Stimulated activated naive CD8-positive, alpha-beta T cell treated with anti-CD3 and anti-CD28 coated beads, Interleukin-15, Interleukin-2, amounts not matched to agents 100 U/mL and 50 U/mL, for 24 hours (primary cell): ENCODE measurements at places on chromosomes 11 and 22.
A peak's percentile ranks its signal among the peaks of the same experiment; 100 is the strongest.

- DNase-seq: peak; percentile 22
These were observed 168.6 kb upstream of the GRK3 start for GRCh38 chr22:25395915-25396314.

GRCh38 chr22:24727218-24727851 lies 47.2 kb downstream of the PIWIL3 start:
- DNase-seq: no peak

GRCh38 chr11:114821621-114822412 lies 143.5 kb downstream of the NXPE2 start:
- DNase-seq: no peak

- DNase-seq: no peak
These were observed 48.4 kb downstream of the CDKN1C start for GRCh38 chr11:2837096-2837601.

- DNase-seq: no peak
These were observed 1120.5 kb upstream of the RAG2 start for GRCh38 chr11:37718431-37718999.

DNA sequence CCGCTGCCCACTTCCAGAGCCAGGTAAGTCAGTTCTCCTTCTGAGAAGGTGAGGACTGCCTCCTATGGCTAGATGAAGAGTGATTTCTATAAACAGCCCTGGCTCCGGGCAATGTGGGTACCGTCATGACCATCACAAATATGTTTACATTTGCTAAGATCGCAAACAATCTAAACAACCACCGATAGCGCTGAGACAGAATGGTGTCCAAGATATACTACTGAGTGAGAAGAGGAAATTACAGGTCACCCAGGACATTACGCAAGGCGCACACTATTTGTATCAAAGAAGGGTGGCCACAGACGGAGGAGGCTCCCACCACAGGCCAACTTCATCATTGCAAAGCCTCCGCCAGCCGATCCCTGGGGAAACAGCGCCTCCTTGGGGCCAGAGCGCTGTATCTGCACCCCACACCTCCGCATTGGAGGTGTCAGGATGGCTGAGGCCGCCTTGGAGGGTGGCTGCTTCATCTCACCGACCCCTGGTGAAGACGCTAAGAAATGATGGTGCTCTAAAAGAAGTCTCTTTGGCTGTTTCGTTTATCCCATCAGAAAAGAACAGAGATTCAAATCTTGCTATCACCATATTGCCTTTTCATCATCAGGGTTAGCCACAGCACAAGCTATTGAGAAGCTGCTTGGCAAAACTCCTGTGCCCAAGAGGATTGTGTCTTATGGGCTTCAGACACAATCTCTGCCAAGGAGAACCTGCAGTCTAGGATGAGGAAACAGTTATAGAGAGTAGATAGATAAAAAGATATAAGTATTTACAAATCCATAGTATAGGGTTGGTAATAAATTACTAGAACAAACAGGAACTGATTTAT lies 12.3 kb upstream of the ASRGL1 start:
- DNase-seq: peak; percentile 71

DNA sequence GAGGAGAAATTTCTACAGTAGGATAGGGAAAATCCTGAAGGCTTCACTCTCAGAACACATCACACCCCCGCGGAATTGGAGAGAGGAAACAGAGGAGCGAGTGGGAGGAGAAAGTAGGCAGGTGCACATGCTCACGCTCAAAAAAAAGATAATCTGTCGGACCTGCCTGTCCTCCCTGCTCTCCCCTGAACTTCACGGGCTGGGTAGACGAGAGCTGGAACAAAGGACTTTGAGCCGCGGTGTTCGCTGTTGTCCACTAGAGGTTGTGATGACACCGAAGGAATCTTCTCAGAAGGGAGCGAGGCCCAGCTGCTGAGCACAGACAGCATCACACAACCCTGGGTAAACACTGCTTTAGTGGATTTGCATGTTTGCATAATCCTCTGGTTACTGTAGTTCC lies 5.0 kb downstream of the SEZ6L start:
- no peak for DNase-seq

GRCh38 chr11:77547863-77548551 lies 41.7 kb upstream of the AQP11 start:
- peak; percentile 19 for DNase-seq

- DNase-seq: no peak
These were observed 120.0 kb downstream of the AASDHPPT start for GRCh38 chr11:106197438-106197837.

- no peak for DNase-seq
These were observed 1257.8 kb upstream of the TENM4 start for GRCh38 chr11:80698637-80699036.

DNA sequence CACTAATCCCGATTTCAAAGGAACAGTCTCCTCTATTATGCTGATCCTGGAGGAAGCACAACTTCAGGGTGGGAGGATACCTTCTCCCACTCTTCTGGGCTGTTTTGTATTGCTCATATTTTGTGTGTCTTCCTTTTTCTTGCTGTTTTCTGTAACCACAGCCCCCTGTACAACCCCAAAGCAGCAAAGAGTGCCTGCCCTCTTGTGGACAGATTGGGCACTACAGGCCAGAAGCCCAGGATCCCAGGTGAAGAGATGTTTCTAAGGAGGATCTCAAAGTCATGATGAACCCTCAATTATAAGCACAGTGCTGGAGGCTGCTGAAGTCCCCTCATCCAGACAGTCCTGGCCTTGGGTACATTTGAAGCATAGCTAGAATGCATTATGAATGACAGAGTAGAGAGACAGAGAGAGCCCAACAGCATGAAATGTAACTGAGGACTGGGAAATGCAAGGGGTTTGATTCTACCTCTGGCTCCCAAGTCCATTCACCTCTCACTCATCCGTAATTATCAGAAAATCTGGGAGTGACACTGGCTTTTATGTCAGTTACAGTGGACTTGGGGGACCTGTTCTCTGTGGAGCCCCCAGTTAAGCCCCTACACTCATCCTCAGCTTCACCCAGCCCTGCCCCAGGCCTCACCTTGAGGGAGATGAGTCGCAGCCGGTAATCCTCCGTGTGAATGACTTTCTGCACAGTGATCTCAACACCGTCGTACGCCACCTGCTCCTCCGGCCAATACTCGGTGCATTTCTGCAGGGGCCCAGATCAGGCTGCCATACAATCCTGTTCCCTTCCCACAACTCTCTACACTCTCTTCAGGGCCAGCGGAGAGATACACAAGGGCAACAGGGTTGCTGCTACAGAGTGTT lies 6.2 kb upstream of the IGSF22 start:
- peak; percentile 75 for DNase-seq

- DNase-seq: no peak
These were observed 91.4 kb downstream of the EFCAB6 start for GRCh38 chr22:43720716-43721115.

GRCh38 chr11:65919573-65920371 lies 546 bp downstream of the DRAP1 start:
- DNase-seq: peak; percentile 64

GRCh38 chr11:67700141-67700540 lies 25.7 kb upstream of the ALDH3B2 start:
- DNase-seq: no peak

GRCh38 chr11:121610706-121611105 lies 157.9 kb upstream of the SORL1-AS1 start:
- DNase-seq: no peak

GRCh38 chr11:65491163-65491465 lies 7.7 kb upstream of the MALAT1 start:
- no peak for DNase-seq

GRCh38 chr11:61092280-61092766 lies 10.0 kb upstream of the CD5 start:
- peak; percentile 78 for DNase-seq

DNA sequence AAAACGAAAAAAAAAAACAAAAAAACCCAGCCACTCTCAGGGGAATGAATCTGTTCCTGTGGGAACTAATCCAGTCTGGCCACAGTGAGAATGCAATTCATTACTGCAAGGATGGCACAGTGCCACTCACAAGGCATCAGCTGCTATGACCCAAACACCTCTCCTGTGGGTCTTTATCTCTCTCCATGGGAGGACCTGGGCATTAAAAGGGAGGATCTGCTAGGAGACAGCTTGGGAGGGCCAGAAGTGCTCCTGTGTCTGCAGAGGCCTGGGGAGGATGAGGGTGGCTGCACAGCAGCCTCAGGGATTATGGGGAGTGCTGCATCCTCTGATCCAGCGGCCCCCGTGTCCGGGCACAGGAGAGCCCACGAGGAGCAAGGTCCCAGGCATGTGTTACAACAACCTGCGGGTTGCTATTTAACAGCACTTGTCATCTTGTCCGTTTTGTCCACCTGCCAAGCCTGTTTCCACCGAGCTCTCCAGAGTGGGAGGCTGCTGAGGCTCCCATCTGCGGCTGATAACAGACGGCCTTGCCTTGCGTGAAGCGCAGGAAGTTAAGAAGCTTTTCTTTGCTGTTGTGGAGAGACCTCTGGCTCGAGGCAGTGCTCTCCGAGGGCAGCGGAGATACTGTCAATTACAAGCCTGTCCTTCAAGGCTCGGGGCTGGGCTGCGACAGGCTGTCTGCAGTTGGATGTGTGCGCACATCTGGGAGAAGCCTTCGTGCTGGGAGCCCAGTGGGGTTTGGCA lies 97.7 kb downstream of the NXPE2 start:
- DNase-seq: no peak

DNA sequence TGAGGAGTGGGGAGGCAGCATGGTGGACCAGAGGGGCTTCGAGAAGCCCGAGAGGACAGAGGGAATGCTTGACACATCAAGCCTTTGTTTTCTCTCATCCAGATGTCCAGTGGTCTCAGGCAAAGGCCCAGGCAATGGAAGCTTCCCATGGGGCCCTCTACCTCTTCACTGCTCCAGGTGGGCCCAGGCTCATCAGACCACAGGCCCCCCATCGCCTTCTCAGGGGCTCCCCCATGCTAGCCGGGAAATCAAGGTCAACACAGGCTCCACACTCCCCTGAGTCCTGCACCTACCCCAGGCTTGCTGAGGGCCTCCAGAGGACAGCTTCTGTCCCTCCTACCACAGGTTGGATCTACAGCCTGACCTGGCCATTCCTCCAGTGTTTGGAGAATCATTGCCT lies 157.5 kb downstream of the CHST1 start:
- DNase-seq: no peak

GRCh38 chr11:3134218-3134621 lies 30.9 kb downstream of the OSBPL5 start:
- no peak for DNase-seq

GRCh38 chr11:11942668-11943067 lies 65.8 kb downstream of the DKK3 start:
- DNase-seq: no peak

DNA sequence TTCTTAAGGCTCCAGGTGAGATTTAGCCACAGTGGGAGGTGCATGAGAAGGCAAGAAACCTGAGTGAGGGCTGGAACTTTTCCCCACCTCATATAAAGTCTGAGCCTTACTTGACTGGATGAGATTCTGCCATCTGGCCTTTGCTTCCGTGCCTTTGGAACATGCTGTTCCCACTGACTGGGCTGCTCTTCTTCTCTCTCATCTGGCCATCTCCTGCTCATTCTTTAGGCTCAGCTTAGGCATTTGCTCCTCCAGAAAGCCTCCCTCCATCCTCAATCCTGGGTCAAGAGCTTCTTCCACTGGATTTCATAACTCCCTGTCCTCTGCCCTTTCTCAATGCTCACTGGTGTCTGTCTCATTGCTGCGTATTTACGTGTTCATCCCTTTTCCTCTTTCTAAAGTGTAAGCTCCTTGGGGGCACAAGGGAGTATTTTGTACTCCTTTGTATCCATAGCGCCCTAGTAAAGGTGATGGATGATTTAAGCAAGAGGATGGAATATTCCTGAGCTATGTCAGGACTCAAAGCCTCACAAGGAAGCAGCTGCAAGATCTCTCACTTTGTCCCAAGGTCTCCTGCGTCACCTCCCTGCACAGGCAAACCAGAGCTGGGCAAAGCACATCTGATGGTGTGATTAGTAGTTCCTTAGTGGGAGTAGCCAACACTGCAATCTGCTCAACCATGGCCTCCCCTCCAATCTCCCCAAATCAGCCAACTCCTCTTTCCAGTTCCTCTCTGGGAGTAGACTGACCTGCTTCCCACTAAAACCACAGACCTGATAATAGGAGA lies 15.3 kb downstream of the HSPA8 start:
- DNase-seq: no peak

- DNase-seq: no peak
These were observed 127.1 kb downstream of the CTTN start for GRCh38 chr11:70525466-70525865.
